ENCODE measurements at places on chromosomes 7 and 10. TPM values are rescaled to one million over a fixed set of nuclear protein-coding genes. Genes with fewer than 3 reads are reported as not detected.

DNA sequence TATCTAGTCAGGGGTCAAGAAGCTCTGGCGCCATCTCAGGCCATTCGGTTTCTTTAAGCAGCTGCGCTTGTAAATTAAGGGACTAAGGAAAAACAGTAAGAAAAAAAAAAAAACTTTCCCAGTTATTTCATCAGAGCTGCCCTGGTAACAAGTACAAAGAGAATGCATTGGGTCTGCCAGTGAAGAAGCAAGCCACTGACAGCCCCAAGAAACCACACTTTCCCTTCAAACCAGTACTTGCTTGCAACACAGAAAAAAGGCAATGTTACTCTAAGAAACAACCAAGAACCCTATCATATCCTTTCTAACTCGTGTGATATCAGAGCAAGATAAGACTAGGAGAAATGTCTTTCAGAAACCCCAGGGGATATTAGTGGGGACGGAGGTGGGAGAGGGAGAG is 40.6 kb upstream of the AOAH start:
- no peak for DNase-seq

DNA sequence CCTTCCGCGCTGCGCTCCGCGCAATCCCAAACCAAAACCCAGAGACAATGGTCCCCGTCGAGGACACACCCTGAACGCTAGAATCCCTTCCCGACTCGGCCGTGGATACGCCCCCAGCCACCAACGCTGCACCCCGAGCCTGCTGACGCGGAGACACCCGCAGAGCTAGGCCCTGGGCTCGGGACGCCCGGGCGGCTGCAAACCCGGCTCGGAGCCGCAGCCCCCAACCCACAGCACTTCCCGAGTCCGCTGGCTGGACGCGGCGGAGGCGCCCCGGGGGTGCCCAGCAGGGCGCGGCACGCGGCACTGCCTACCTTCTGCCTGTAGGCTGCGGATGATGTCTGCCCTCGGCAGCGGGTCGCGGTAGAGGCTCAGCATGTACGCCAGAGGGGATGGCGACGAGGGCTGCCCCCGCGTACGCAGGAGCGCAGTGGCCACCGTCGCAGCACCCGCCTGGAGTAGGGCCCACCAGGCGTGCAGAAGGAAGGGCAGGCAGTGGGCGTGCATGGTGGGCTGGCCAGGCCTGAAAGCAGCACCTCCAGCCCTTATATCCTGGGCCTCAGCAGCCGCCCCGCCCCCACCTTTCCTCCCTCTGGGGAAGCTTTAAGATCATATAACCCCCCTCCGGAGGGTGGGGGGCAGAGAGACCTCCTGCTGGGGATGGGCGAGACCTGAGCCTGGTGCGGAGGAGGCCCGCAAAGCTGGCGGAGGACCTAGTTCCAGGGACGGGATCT is at the start of gene NODAL:
Gene NODAL, minus strand, starts transcription at position 521 of the 734 bp plus-strand sequence. Its CDS starts 14 bp downstream, at position 507.
- no peak for DNase-seq

NEUROG3 gene
- not detected for polyA plus RNA-seq

HOXA3 gene
- 23.7 TPM for polyA plus RNA-seq

DNA sequence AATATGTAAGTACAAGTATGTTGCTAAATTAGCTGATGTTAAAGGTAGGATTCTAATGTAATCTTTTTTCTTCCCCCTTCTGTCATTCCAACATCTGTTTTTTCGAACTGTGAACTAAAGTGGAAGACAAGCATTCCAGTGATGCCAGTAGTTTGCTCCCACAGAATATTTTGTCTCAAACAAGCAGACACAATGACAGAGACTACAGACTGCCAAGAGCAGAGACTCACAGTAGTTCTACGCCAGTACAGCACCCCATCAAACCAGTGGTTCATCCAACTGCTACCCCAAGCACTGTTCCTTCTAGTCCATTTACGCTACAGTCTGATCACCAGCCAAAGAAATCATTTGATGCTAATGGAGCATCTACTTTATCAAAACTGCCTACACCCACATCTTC is 62.7 kb downstream of the WAC start:
- DNase-seq: no peak

FAM25G gene
- not detected for polyA plus RNA-seq

DNA sequence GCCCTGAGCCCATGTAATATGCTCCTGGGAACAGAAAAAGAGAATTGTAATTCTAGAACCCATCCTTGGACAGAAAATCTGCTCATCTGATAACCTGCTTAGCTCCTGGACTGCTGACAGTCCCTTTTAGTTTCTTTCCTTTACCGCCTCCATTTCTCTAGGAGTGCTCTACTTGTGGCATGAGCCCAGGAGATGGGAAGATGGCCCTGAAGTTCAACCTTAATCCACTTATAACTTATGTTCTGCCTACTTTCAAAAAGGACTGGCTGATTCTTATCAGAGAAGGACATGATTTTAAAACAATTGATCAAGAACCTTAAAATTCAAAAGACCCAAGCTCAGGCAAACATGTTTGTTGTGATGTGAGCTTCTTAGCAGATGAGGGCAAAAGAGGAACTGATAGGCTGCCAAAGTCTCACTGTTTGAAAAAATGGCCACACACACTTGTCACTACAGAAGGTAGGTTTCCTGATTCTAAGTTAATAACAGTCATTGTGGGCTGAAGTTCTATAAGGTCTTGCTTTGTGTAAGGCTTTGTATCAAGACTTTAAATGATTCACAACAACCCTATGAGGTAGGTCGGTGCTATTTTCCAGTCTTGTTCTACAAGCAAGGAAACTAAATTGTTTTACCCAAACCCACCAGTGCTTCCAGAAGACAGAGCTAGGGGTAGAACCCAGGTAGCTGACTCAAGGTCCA is 94.3 kb upstream of the AFAP1L2 start:
- no peak for DNase-seq

DNA sequence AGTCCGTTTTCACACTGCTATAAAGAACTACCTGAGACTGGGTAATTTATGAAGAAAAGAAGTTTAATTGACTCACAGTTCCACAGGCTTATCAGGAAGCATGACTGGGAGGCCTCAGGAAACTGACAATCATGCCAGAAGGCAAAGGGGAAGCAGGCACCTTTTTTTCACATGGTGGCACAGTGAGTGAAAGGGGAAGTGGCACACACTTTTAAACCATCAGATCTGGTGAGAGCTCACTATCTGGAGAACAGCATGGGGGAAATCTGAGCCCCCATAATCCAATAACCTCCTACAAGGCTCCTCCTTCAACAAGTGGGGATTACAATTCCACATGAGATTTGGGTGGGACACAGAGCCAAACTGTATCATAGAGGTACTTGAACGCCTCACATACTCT is 30.0 kb downstream of the AGR3 start:
- DNase-seq: no peak

AOAH gene
- 2.7 TPM for polyA plus RNA-seq

GRCh38 chr7:47498229-47499056 is 83.5 kb downstream of the TNS3 start:
- no peak for DNase-seq

ACTL6B gene
- not detected for polyA plus RNA-seq
